ENCODE measurements at places on chromosomes 6 and 20.
A peak's percentile ranks its signal among the peaks of the same experiment; 100 is the strongest.

DNA sequence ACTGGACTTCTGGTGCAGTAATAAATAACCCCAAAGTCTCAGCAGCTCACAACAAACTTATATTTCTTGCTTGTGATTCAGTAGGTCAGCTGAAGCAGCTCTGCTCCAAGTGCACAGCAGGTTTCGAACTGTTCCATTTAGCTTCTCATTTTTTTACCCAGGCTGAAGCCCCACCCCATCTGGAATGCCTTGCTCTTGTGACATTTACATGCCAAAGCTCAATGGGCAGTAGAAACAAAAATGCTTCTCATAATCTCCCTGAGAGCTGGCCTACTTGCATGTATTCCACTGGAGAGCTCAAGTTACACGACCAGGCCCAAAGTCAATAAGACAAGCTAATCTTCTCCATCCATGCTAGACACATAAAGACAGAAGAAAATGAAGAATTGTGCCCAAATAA lies 165.2 kb downstream of the HAO1 start:
- no peak for DNase-seq

- no peak for DNase-seq
These were observed 178.4 kb upstream of the ARID1B start for GRCh38 chr6:156598855-156599180.

DNA sequence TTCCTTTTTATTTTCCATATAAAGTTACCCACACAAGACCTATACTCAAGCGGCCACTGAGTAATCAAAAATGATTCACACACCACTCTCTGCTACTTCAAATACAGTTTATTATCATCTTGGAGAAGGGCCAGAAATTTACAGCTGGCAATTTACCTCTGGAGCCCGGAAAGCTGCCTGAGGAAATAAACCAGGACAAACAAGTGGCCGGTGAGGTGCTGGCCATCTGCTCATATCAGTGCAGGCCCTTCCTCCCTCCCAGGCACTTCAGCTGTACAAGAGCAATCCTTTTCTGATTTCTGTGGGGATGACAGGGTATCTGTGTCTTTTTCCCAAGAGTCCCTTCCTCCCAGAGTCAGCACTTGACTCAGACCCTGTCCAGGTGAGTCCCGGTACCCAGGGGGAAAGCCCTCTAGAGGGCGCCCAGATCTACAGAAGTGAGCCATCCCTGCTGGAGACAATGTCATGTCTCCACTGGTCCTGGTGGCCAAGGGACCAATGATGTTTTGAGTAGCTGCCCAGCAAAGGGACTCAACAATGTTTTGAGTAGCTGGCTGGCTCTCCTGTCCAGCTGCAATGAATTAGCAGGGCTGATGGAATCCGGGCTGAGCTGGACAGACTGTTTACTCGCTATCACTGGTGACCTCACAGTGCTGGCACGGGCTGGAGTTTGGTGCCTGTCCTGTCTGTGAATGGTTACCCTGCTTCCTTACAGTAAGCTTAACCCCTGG lies 23.6 kb downstream of the LRP11 start:
- peak; percentile 71 for DNase-seq

GRCh38 chr20:62744741-62745191 lies 36.1 kb downstream of the NTSR1 start:
- DNase-seq = no peak

DNA sequence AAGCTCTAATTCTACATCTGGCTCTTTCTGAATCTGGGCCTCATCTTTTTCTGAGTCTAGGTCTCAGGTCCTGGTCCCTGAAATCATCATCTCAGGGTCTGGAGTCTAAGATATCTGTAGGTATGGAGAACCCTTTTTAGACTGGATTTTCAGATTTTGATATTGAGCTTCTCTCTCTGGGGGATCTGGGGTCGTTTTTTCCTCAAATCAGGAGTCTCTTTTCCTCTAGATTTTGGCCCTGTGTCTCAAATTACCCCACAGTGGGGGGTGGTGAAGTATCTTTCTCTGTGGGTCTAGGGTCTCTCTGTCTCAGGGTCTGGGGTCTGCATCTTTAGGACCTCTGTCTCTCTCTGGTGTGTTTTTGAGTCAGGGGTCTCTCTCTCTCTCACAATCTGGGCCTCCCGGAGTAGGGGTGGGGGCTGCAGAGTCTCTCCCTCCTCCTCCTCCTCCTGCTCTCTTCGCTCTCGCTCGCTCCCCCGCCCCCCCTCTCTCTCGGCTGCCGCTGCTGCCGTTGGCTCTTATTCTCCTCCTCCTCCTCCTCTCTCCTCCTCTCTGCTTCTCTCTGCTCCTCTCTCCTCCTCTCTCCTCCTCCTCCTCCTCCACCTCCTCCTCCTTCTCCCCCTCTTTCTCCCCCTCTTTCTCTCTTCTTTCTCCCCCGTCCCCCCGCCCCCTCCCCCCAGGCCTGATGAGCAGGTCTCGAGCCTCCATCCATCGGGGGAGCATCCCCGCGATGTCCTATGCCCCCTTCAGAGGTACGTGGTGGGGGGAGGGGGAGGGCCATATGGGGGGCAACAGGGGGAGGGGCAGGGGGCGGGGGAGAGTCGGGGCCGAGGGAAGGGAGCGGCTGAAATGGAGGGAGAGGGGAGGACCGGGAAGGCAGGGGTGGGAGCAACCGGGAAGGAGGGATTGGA lies at the start of gene SYNGAP1:
Gene SYNGAP1 (plus strand): TSS at position 486 of the 911 bp plus-strand sequence. CDS start 200 bp downstream, at position 686.
- no peak for DNase-seq

DNA sequence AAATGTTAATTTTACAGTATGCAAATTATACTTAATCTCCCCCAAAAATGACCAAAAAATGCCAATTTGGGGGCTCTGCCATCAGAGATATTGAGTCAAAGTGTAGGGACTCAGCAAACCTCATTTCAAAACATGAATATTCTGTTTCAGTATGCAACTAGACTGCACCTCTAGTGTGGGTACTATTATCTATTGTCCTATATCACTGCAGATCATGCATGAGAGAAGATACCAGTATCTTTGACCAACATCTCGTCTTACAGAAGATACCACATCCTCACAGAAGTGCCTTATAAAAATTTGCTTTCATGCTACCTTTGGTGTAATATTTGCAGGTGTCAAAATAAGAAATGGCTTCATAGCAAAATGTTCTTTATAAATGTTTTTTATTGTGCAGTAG lies 623.8 kb downstream of the TENT5A start:
- DNase-seq = no peak

GRCh38 chr6:121515630-121516265 lies 80.3 kb downstream of the GJA1 start:
- DNase-seq = no peak

DNA sequence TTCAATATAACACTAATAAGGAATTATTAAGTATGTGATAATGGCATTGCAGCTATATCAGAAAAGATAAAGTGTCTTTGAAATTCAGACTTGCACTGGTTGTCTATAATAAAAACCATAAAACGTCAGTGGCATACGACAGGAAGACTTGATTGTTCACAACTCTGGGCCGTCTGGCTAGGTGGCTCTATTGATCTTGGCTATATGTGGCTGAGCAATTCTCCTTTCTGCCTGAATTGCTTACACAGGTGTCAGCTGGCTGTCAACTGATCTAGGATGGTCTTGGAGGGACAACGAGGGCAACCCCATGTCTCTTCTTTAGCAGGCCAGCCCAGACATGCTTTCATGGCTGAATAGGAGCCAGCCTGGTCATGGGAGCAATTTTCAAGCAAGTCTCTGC lies 359.1 kb downstream of the QKI start:
- no peak for DNase-seq

Measured in HTR-8/SVneo (cell line).